Cardiac fibroblast (primary cell): ENCODE measurements at places on chromosomes 4 and X.

- DNase-seq: peak; percentile 11
Observed at GRCh38 chrX:150664290-150664689, 28.9 kb upstream of the MTMR1 start.

GRCh38 chrX:12979026-12979607, 4.2 kb downstream of the TMSB4X start:
- DNase-seq: no peak

DNA sequence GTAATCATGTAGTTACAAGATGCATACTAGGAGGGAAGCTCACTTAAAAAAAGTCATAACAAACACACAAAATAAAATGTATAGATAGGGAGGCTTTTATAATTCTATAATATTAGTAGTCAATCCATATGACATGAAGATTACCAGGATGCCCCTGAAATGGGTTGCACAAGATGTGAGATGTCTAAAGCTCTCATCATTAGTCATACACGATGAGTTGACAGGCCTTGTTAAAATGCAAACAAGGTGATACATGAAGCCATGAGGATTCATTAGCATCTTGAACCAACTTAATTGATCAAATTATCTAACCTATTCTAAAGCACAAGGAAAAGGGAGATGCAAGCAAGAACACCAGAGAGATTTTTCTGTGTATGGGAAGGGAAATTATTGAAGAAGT, 470.2 kb downstream of the IQCM start:
- no peak for DNase-seq

- no peak for DNase-seq
Observed at GRCh38 chr4:183250831-183251230, 69.2 kb downstream of the CLDN22 start.

DNA sequence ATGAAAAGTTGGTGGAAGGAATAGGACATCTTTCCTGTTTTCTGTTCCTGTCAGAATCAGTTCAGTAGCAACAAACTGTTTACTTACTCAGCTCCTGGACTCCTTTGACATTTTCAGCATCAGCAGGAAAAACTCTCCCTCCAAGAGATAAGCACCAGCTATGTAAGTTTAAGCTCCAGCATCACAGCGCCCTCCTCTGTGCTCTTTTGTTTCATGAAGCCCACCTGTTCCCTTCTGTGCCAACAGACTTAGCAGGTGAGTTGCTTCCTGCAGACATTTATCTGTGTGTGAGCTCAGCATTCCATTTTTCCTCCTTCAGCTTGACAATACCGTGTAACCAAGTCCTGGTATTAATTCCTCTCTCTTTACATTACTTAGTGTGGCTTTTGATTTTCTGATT, 644.1 kb upstream of the AGA start:
- DNase-seq: no peak

DNA sequence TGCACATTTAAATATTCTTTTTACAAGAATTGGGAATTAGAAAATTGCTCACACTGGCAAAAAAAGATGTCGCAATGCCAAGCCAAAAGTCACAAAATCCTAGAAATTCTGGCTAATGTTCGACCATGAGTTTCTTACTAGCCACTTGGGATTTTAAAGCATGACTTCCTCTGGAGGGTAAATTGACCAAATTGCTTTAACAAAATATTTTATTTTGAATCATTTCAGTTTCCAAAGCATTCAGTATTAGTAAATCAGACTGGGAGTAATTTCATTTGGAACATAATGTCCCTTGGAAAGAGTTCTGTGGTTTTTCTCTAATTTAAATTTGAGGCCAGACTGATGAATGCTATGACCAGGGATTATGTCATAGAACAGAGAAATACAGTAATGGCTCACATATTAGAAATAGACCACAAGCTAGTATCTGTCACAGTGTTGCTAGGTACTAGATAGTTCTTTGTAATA, 7.6 kb upstream of the CXCL5 start:
- peak; percentile 37 for DNase-seq

GRCh38 chr4:107315584-107315983, 279.5 kb upstream of the DKK2 start:
- DNase-seq: no peak

DNA sequence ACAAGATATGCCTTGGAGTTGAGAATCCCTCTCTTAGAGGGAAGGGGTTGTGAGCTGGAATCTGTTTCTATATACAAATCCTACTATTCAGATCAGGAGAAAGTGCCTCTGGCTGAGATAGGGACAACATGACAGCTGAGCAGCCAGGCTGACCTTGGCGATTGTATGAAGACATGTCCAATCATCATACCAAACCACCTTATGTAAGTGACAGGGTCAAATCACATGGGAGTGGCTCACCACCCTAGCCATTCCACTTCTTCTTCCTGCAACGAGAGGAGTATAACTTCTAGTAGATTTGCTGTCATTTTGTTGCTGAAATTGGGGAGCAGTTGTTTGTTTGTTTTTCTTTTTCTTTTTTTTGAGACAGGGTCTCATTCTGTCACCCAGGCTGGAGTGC, 48.3 kb upstream of the TMEM150C start:
- no peak for DNase-seq

DNA sequence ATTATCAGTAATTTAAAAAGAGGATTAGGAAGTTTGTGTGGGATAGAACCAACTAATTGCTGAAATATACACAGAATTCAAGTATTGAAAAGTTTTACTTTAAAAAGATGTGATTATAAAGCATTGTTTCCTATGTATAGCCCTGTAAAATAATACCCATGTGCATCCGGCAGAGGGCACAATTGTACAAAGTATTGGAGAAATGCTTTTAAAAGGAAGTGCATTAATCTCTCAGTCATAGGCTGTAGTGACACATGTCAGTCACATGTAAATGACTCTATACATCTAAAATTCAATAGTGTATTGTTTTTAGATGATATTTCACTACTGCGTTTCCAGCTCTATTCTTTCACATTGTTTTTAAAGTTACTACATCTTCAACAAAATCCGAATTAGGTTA, 9.7 kb upstream of the GEMIN8 start:
- peak; percentile 40 for DNase-seq

GRCh38 chrX:150332023-150332422, 31.1 kb upstream of the MAMLD1 start:
- peak; percentile 13 for DNase-seq

DNA sequence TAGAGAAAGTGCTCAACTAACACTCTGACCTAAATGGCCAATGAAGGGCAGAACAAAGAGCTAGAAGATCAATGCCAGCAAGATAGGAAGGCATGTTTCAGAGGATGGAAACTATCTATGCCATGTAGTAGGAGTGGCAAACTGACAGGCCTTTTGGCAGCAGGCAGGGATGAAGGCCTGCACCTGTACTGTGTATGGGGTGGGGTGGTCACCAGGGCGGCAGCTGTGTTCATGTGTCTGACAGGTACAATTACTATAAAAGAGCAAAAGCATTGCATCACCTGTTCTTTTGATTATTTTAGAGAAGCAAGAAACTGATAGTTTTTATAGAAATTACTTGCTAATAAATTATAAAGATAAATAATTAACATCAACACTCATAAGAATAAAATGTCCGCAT, 239.1 kb downstream of the CAMK2D start:
- no peak for DNase-seq

GRCh38 chr4:142091085-142091513, 454.7 kb downstream of the IL15 start:
- DNase-seq: peak; percentile 99

- no peak for DNase-seq
Observed at GRCh38 chr4:15707363-15707715, 4.5 kb downstream of the BST1 start.

DNA sequence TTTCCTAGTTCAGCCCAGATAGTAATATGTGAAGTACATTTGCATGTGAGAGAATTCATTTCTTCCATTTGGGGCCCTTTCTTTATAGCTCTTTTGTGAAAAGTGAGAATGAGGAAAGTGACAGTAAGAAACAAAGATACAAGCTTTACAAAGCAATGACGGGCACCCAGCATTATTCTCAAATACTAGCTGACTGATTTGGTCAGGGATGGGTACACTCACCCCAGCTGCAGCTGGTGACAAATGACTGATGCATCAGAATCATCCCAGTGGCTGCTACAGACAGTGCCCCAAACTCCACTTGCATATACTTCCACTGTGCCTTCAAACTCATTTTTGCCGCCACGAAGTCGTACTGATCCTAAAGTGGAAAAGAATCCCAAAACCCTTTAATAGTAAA, 14.8 kb downstream of the PRSS12 start:
- peak; percentile 56 for DNase-seq

GRCh38 chrX:150337536-150337935, 25.6 kb upstream of the MAMLD1 start:
- DNase-seq: no peak

DNA sequence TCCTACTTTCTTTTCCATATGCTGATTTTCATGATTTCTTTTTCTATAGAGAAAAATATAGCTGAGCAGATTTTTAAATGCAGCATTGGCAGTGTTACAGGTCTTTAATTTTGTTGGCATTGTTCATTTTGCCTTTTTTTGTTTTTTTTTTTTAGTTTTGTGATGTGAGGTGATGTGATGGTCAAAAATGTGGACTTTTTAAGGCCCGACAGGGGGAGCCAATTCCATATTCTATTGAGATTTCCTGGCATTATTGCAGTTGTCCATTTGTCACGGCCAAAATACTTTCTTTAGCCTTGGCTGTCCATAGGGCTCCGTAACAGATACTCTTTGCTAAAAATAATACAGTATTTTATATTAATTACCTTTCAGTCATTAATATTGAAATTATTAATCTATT, 47.8 kb downstream of the SLIT2 start:
- peak; percentile 71 for DNase-seq

GRCh38 chr4:8301851-8302730, 32.5 kb downstream of the HTRA3 start:
- no peak for DNase-seq

GRCh38 chr4:144711700-144712456, 65.9 kb downstream of the HHIP start:
- no peak for DNase-seq

DNA sequence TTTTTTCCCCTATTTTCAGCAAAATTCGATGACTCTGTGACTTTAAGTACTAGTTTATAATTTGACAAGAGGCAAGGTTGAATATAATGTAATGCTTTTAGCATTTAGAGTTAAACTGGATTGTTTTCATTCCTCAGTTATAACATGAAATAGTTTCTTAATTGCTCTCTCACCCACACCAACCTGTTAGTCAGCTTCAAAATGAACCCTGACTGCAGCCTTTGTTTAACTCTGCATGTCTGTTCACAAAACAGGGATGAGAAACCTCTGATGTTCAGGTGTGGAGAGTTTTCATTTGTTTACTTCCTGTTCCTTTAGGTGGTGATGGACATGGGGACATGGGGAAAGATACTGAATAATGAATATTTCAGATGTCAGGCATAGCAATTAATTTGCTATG, 49.9 kb upstream of the MND1 start:
- no peak for DNase-seq

DNA sequence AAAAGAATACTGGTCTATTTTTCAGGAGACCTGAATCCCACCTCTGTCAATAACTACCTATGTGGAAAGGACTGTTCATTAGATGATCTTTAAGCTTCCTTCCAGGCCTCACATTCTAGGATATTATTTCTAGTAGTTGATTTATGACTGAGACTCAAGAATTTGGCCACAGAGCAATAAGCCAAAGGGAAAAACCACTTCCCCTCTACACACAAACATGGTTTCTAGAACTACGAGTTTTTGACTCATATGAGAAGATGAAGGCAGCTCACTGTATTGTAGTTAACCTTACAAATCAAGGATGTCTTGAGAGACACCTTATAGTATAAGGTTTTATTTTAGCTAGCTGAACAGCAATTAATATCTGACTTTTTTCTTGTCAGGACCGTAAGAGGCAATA, 36.9 kb upstream of the GDPD2 start:
- no peak for DNase-seq

DNA sequence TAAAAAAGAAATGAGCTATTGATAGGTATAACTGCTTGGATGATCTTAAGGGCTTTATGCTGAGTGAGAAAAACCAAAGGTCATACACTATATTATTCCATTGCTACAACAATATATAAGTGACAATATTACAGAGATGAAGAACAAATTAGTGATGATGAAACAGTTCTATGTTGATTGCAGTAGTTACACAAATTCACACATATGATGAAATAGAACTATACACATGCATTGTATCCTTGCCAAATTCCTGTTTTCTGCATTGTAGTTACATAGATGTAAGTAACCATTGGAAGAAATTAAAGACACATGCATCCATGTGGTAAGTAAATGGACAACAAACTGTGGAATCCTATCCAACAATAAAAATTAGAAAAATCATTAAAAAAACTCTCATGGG, 76.5 kb downstream of the CENPC start:
- DNase-seq: no peak

GRCh38 chr4:15024386-15024785, 22.1 kb downstream of the CPEB2 start:
- DNase-seq: peak; percentile 46

- no peak for DNase-seq
Observed at GRCh38 chrX:128929271-128930057, 593.8 kb downstream of the SMARCA1 start.

DNA sequence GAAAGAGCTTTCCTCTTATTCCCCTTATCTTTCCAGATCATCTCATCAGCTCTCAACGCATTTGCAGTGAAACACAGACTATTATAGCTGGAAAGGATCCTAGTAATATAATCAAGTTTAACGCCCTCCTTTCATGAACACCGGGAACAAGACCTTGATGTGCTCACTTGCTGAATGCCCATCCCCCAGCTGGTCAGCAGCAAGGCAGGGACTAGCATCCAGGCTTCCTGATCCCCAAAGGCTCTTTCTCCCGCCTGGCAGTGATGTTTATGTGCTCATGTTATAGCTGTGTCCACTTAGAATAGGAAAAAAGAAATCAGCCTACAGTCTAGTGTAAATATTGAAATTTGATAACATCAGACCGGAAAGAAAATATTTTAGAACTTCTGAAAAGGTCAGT, 24.6 kb downstream of the GPC4 start:
- DNase-seq: no peak

DNA sequence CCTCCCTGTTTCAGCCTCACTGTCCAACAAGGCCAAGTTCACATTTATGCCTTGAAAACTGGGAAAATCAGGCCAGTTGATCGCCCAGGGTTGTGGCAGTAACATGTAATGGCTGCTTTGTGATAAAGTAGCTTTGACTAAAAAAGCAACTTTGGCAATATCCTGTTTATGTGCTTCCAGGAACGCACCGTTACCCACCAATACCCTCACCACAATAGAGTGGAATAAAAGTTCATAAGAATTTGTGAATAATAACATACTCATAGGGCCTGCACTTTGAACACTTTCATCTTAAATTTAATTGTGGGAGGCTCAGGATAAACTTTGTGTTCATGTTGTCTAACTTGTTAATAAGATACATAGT, 80.7 kb upstream of the MAML3 start:
- DNase-seq: no peak

GRCh38 chr4:165971933-165972332, 98.9 kb downstream of the TLL1 start:
- no peak for DNase-seq
